ENCODE measurements at places on chromosomes 1 and 21. TPM values are rescaled to one million over a fixed set of nuclear protein-coding genes. Genes with fewer than 3 reads are reported as not detected.
A peak's percentile ranks its signal among the peaks of the same experiment; 100 is the strongest.

GRCh38 chr1:115255154-115255553 is 82.9 kb downstream of the NGF start:
- DNase-seq, result no peak
- H3K4me1 ChIP-seq, result peaks cover 7% of the 10 kb centered on the region
- H3K27me3 ChIP-seq, result no peaks in the 10 kb centered on the region

DNA sequence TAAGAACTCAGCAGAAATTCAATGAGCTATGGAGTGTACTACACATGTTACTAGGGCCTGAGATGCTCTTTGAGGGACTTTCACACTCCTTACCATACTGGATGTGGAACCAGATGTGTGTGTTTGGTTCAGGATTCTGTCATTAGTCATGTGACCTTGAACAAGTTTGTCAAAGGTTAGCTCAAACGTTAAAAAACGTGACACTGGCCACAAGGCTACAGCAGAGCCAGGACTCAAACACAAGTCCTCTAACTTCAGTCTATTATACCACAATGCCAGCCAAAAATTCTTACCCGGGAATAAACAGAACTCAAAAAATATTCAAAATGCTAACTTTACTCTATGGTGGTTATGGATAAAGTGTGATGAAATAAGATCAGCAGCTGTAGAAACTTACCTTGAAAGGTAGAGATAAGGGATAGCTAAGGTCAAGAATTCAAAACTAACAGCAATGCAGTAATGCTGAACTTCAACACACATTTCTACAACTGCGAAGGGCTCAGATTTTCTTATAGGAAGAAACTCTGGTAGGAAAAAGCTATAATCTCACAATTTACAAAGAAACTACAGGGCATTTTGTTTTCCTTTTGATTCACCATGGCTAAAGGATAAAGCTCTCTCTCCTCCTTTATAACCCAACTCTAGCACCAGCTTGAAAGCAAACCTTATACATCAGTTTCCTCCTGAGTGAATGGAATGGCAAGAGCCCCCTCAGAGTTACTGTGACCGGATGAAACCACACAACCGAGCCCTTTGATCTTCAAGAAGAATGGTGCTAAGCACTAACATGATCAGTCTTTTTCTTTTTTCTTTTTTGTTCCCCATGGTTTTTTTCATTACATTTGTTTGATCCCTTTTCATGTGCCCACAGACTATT is 233.9 kb downstream of the SLC45A1 start:
- H3K4me3 ChIP-seq, result no peak overlapping the region
- DNase-seq, result no peak
- no peaks in the 10 kb centered on the region for H3K27me3 ChIP-seq
- no peak overlapping the region for H3K27ac ChIP-seq
- no peaks in the 10 kb centered on the region for H3K4me1 ChIP-seq

DNA sequence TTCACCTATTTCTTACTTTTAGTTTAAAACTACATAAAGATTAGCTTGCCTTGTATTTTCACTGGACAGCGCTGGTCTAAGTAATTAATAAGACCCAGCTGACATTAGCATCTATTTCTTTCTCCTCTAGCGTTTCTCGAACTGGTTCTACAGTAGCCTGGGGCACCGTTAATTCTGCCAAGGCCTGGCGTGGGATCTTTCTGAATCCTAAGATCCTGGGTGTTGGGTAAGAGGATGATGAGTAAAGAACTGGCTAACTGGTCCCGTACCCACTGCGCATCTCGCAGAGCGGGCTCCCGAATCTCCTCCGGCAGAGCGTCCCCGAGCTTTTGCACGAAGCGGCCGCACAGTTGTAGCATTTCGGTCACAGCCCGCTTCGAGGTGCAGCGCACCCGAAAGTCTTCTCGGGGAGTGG is 309 bp downstream of the NSL1 start:
- peak overlapping the region; percentile 95 for H3K4me3 ChIP-seq
- peaks cover 6% of the 10 kb centered on the region for H3K36me3 ChIP-seq
- H3K27me3 ChIP-seq, result no peaks in the 10 kb centered on the region
- H3K4me1 ChIP-seq, result peaks cover 29% of the 10 kb centered on the region

- DNase-seq, result no peak
- no peak overlapping the region for H3K27ac ChIP-seq
- peaks cover 62% of the 10 kb centered on the region for H3K4me1 ChIP-seq
- H3K4me3 ChIP-seq, result no peak overlapping the region
- H3K36me3 ChIP-seq, result no peaks in the 10 kb centered on the region
- no peaks in the 10 kb centered on the region for H3K27me3 ChIP-seq
Measured at GRCh38 chr1:243726806-243727502, 123.1 kb downstream of the AKT3 start.

DNA sequence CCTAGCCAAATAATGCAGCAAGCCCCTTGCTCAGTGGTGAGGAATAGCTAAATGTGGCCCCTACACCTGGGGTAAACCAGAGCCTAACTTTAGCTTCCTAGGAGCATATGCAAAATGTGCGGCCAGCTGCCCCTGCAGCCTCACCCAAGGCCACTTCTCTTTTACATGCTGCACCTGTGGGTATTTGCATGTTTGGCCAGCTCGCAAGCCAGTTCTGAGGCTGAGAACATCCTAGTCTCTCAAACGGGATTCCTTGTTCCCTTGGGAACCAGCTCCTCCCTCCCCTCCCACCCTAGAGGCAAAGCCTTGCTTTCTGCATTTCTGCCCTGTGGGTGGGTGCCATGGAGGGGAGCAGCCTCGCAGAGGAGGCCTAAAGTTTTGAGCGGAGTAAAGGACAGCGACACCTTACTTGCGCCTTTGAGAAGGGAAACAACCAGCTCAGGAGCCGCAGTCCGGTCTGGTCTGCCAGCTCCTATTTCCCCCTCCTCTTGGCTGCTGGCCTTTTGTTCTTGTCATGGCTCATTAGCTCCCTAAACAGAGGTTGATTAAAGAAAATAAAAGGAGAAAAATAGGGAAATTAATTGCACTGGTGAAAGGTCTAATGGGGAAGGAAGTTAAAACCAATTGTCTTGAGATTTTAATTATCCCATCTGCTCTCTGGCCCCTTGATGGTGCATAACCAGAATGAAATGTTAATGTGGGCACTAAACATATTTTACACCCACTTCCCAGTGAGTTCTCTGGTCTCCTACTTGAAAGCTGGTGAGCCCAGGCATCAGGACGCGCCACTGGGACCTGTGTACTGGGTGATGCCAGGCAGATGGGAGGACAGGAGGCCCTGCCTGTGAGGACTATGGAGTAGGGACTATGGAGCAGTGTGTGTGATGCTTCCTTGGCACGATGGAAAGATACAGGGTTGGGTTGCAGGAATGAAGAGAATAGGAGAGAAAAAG is 68.7 kb downstream of the TEX35 start:
- H3K4me1 ChIP-seq, result no peaks in the 10 kb centered on the region
- no peaks in the 10 kb centered on the region for H3K36me3 ChIP-seq
- H3K4me3 ChIP-seq, result no peak overlapping the region
- no peak overlapping the region for H3K27ac ChIP-seq
- H3K27me3 ChIP-seq, result no peaks in the 10 kb centered on the region

DNA sequence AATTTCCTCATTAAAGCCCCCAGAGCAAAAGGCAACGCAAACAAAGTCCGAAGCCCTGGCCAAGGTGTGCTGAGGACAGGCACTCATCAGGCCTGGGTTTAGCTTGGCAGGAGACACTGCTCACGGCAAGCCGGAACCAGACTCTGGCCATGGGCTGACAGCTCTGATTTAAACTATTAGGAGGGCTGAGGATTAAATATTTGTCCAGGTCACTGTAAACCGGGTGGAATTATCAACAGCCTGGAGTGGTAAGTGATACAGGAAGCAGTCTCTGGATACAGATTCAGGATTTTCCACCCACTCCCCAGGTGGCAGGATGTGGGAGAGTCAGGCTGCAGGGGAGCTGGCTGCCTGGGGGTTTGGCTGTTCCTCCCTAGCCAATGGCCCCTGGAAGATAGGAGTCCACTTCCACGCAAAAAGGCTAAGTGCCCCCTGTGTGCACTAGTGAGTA is 42.4 kb downstream of the SLC66A1 start:
- peaks cover 58% of the 10 kb centered on the region for H3K36me3 ChIP-seq
- no peak overlapping the region for H3K4me3 ChIP-seq
- H3K27ac ChIP-seq, result no peak overlapping the region
- peaks cover 2% of the 10 kb centered on the region for H3K4me1 ChIP-seq
- no peak for DNase-seq
- H3K27me3 ChIP-seq, result no peaks in the 10 kb centered on the region

DNA sequence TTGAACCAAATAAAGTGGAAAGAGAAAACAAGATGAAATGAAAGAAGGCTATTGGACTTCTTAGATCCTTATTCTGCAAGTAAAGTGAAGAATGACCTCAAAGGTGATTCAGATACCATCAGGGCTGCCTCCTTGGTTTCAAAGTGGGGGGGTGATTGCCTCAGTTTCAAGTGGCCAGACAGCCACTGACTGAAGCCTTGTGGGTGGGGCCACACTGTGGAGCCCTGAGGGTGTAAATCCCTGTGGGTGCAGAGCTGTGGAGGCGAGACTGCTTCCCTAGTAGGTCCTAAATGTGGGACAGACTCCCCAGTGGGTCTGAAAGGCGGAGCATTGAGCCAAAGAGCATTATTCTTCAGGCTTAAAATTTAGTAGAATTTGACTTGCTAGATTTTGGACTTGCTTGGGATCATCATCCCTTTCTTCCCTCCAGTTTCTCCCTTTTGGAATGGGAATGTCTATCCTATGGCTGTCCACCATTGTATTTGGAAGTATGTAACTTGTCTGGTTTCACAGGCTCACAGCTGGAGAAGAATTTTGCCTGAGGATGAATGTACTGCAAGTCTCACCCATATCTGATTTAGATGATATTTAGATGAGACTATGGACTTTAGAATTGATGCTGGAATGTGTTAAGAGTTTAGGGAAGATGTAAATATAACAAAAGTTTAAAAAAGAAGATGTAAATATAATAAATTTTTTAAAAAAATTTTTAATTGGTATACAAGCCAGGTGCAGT is 71.6 kb upstream of the SOX13 start:
- H3K4me1 ChIP-seq, result no peaks in the 10 kb centered on the region
- no peaks in the 10 kb centered on the region for H3K36me3 ChIP-seq
- H3K4me3 ChIP-seq, result no peak overlapping the region
- H3K27ac ChIP-seq, result no peak overlapping the region
- no peaks in the 10 kb centered on the region for H3K27me3 ChIP-seq

- H3K4me1 ChIP-seq, result peaks cover 26% of the 10 kb centered on the region
- H3K27me3 ChIP-seq, result no peaks in the 10 kb centered on the region
- no peaks in the 10 kb centered on the region for H3K36me3 ChIP-seq
- DNase-seq, result no peak
Measured at GRCh38 chr1:243786531-243786930, 63.5 kb downstream of the AKT3 start.

- no peaks in the 10 kb centered on the region for H3K36me3 ChIP-seq
- no peak overlapping the region for H3K27ac ChIP-seq
- no peak for DNase-seq
- no peaks in the 10 kb centered on the region for H3K27me3 ChIP-seq
- no peak overlapping the region for H3K4me3 ChIP-seq
Measured at GRCh38 chr1:198776602-198777029, 137.8 kb downstream of the PTPRC start.

- no peak overlapping the region for H3K27ac ChIP-seq
- H3K4me1 ChIP-seq, result peaks cover 10% of the 10 kb centered on the region
- no peak for DNase-seq
- no peaks in the 10 kb centered on the region for H3K36me3 ChIP-seq
Measured at GRCh38 chr1:175826705-175827104, 83.3 kb upstream of the TNR start.

DNA sequence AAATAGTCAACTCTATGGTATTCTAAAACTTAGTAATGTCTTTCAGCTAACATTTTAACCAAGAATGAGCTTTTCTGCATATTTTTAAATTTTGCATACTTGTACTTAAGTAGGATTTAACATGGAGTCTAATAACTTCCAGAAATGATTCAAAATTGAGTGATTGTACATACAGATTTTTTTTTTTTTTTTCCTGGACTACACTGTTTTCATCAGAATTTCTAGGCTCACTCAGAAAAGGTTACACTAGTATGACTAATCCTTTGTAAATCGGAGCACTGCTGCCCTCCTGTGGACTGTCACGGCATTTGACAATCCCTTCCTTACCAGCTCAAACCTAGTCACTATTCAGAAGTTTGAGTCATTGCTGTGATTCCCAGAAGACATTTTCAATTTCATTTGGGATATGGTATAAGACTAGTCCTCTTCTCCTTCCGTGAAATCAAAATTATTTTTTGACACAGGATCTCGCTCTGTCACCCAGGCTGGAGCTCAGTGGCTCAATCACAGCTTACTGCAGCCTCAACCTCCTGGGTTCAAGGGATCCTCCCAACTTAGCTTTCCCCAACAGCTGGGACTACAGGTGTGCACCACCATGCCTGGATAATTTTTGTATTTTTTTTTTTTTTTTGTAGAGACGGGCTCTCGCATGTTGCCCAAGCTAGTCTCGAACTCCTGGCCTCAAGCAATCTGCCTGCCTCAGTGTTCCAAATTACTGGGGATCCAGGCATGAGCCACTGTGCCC is 45.5 kb downstream of the CD46 start:
- H3K4me3 ChIP-seq, result no peak overlapping the region
- H3K27me3 ChIP-seq, result no peaks in the 10 kb centered on the region
- peaks cover 2% of the 10 kb centered on the region for H3K4me1 ChIP-seq
- H3K36me3 ChIP-seq, result peaks cover 11% of the 10 kb centered on the region
- H3K27ac ChIP-seq, result no peak overlapping the region
- peak; percentile 84 for DNase-seq

- peak; percentile 82 for DNase-seq
- peak within 1 kb of the TSS; percentile 95 for H3K27ac ChIP-seq
- no peaks in the 10 kb centered on the region for H3K36me3 ChIP-seq
- peaks cover 44% of the 10 kb centered on the region for H3K4me1 ChIP-seq
- peak within 1 kb of the TSS; percentile 95 for H3K4me3 ChIP-seq
- H3K27me3 ChIP-seq, result no peaks in the 10 kb centered on the region
Measured at GRCh38 chr1:40161125-40161887, at the start of gene RLF. RLF (plus strand) TSS chr1:40161387; CDS start chr1:40161400, 13 bp downstream.

Gene MX2
- total RNA-seq, result 22.4 TPM

Gene PYHIN1
- total RNA-seq, result 6.5 TPM

Gene SYT2
- total RNA-seq, result not detected

Gene DCST2
- total RNA-seq, result 0.42 TPM

Gene SYPL2
- 6.1 TPM for total RNA-seq

Gene TPTE
- total RNA-seq, result not detected
